B cell (primary cell): ENCODE measurements at places on chromosomes 5 and 9. TPM values are rescaled to one million over a fixed set of nuclear protein-coding genes. Genes with fewer than 3 reads are reported as not detected.

The PCDHGB3 gene
- 2.8 and 3.8 TPM in 2 replicates for total RNA-seq

The PCDHGB4 gene
- total RNA-seq: 1.6 and 1.8 TPM in 2 replicates

DNA sequence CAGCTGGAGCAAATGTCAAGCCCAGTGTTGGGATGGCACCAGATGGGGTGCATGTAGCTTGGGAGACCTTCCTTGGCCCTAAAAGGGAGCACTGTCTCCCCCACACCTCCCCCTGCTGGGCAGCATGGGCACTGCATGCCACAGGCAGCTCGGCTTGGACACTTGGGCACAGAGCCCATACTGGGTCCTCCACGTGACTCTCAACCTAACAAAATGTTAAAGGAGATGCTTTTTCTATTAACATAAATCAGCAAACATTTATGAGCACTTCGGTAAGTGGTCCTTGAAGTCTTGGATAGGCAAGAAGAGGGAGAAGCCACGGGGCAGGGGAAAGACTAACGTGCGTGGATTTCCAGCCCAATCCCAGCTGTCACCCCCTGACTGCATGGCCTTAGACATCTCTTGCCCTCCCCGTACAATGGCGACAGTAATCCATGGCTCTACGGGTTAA is 23.9 kb upstream of the MAPK9 start:
- H3K4me1 ChIP-seq: no peaks in the 10 kb centered on the region
- H3K36me3 ChIP-seq: no peaks in the 10 kb centered on the region
- peak; percentile 74 for DNase-seq
- H3K27me3 ChIP-seq: no peaks in the 10 kb centered on the region
- no peak overlapping the region for H3K27ac ChIP-seq

GRCh38 chr5:158154226-158155005 is 295.5 kb upstream of the CLINT1 start:
- H3K36me3 ChIP-seq: no peaks in the 10 kb centered on the region
- no peak for DNase-seq
- no peaks in the 10 kb centered on the region for H3K27me3 ChIP-seq
- no peak overlapping the region for H3K27ac ChIP-seq
- H3K4me3 ChIP-seq: no peak overlapping the region

The FRMD3 gene
- 0.49 and 1.5 TPM in 2 replicates for total RNA-seq

The POLR3G gene
- 2.0 and 2.3 TPM in 2 replicates for total RNA-seq

The VLDLR gene
- total RNA-seq: 0.10 TPM in 1 of 2 replicates, not detected in the other

The PCDHB4 gene
- not detected in 2 replicates for total RNA-seq

DNA sequence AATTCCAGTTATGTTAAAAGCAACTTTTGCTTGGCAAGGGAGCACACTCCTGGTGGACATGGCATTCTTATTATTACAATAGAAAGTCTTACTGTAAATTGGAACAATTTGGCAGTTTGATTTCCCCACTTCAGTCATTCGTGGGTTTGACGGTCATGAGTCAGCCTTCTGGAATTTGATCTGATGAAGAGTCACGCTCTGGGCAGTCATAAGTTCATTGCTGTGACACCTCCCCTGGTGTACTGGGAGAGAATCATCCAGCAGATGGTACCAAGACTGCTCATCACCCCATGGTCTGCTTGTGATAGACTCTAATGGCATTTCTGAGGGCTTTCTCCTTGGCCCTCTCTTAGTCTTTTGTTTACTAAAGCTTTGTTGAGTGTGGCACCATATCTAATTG is 53.8 kb downstream of the GLRA1 start:
- no peak overlapping the region for H3K4me3 ChIP-seq
- H3K36me3 ChIP-seq: no peaks in the 10 kb centered on the region
- no peaks in the 10 kb centered on the region for H3K4me1 ChIP-seq
- DNase-seq: no peak
